Astrocyte (in vitro differentiated cells and primary cell): ENCODE measurements at places on chromosomes 3 and 15.
A peak's percentile ranks its signal among the peaks of the same experiment; 100 is the strongest.

- H3K27ac ChIP-seq: no peak overlapping the region
- no peak for DNase-seq
- no peak overlapping the region for H3K4me3 ChIP-seq
- H3K4me1 ChIP-seq: no peaks in the 10 kb centered on the region
- no peaks in the 10 kb centered on the region for H3K36me3 ChIP-seq
- H3K27me3 ChIP-seq: no peaks in the 10 kb centered on the region
These were observed 346.8 kb upstream of the ZNF717 start for GRCh38 chr3:76132154-76132470.

- H3K4me1 ChIP-seq: peaks cover 12% of the 10 kb centered on the region
- H3K4me3 ChIP-seq: no peak overlapping the region
- H3K36me3 ChIP-seq: no peaks in the 10 kb centered on the region
- peak; percentile 63 for DNase-seq
These were observed 836.2 kb downstream of the AGBL1 start for GRCh38 chr15:86915811-86916331.

DNA sequence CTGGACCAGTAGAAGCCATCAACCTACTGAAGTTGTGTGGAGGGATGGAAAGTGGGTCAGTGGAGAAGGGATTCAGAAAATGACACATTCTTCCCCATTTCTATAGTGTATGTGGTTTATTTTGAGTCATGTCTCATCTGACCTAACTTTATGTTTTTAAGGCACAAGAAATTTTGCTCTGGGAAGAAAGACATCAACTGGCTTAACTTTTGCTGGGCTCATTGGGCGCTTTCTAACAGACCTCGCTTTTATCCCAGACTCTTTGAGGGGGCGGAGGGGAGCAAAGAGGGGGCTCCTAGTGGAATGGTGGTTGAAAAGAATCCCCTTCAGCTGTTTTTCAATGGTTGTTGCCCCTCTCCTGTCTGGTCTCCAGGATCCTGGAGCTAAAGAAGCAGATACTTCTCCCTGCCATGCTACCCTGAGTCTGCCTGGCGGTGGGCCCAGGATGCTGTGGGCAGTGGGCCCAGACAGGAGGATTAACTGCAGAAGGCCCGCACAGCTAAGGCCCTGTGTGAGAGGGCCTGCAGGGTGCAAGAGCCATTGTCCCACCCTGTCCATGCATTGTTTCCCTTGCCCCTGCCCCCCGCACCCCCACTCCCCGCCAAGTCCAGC, 14.5 kb downstream of the CSRNP1 start:
- no peak overlapping the region for H3K27ac ChIP-seq
- DNase-seq: no peak

GRCh38 chr15:29704950-29705597, 117.2 kb downstream of the TJP1 start:
- H3K36me3 ChIP-seq: peaks cover 73% of the 10 kb centered on the region
- H3K4me3 ChIP-seq: no peak overlapping the region
- no peak for DNase-seq
- H3K27me3 ChIP-seq: no peaks in the 10 kb centered on the region
- no peaks in the 10 kb centered on the region for H3K4me1 ChIP-seq
- H3K27ac ChIP-seq: no peak overlapping the region

GRCh38 chr3:184889312-184889904, 77.4 kb downstream of the VPS8 start:
- peaks cover 4% of the 10 kb centered on the region for H3K36me3 ChIP-seq
- no peak for DNase-seq
- H3K27ac ChIP-seq: no peak overlapping the region
- no peaks in the 10 kb centered on the region for H3K4me1 ChIP-seq
